GM20000 (cell line): ENCODE measurements at places on chromosomes 4 and X.

- no peak for DNase-seq
These were observed 10.4 kb downstream of the AFF1 start for GRCh38 chr4:86944964-86945781.

DNA sequence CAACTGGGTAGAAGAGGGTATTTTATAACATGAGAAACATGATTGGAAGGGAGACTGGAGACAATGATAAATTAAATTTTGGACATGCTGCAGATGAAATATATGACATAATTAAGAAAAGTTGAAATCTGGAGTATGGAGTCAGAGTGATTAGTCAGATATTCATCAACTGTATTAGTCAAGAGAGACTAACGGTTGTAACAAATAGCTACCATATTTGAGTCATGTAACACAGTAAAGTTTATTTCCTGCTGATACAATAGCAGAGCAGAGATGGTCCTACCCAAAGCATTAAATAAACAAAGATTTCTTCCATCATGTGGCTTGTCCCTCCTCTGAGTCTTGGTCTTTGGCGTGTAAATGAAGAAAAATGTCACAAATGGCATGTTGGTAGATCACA, 321.3 kb downstream of the GALNTL6 start:
- no peak for DNase-seq

DNA sequence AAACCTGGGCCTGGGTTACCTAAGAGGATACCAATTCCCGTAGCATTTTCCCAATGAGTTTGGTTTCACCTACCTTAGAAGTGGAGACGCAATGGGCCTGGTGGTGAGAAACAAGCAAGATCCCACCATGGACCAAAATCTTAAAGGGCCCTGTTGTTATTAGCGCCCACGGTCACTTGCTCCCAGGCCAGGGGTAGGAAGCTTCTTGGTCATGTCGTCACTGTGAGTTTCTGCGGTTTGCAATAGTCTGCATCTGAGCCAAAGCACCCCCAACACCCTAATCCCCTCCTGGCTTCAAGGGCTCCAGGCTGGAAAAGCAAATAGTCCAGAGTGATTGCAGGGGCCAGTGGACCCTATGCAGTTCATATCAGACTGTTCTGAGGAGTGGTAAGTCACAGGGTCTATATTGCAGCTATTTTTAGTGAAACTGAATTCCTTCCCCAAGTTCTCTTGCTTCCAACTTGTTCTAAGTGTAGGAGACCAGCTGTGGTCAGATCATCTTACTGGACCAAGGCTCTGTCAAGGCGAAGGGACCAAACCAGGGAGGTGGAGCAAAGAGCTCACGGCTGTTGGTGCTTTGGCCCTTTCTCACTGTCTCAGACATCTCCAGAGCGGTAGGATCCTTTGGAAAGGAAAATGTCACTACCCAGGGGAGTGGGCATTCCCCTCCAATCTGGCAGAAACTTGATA, 307.9 kb upstream of the F9 start:
- no peak for DNase-seq

- no peak for DNase-seq
These were observed 26.2 kb upstream of the FHDC1 start for GRCh38 chr4:152909901-152910300.

- peak; percentile 73 for DNase-seq
These were observed 50.1 kb downstream of the RASGEF1B start for GRCh38 chr4:81421346-81422218.

DNA sequence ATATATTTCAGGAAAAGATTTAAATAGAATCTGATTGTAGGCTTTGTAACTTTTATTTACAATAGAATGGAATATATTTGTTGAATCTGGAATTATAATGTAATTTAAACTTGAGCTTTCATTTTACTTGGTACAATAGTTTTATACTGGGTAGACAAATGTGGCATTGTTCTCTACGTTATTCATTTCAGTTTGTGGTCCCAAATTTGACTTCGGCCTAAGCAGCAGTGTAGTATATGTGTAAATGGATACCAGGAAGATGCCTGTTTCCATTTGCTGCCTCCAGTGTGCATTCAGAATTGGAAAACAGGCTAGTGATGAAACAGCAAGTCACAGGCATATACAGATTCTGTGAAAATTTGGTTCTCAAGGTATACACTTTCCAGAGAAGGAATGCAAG, 77.8 kb downstream of the CLDN22 start:
- DNase-seq = no peak

- no peak for DNase-seq
These were observed 28.1 kb upstream of the HPSE start for GRCh38 chr4:83362492-83363329.

DNA sequence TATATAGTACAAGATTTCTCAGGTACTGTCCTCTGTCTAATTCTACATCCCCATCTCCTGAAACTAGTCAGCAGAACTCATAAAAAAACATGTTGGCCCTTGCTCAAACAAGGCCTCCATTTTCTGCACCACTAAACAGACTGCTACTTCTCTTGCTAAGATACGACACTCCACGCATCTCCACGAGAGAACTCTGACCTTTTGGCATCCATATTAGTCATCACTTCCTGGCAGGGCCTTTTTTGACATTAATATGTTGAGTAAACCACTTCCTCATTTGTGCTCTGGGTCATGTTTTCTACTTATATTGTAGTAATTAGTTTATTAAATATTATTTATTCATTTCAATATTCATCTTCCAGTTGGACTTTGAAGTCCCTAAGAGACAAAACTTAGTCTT, 65.6 kb downstream of the DCAF8L1 start:
- DNase-seq = peak; percentile 1

DNA sequence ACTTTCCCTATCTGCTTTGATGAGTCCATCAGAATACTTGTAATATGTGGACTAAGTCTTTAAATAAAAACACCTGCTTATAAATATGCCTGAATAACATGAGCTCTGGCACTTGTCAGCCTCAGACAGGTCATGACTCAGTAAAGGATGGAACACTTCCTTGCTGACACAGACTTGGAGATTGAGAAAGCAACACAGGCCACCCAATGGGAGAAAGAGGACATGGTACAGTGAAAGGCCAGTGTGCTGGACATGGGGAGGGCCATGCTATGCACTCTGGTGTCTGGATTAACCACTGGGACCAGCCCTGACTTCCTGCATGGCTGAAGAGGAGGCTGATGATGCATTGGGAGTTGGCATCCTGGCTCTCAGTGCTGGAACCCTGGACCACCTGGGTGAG, 149.5 kb downstream of the DHRSX start:
- no peak for DNase-seq

DNA sequence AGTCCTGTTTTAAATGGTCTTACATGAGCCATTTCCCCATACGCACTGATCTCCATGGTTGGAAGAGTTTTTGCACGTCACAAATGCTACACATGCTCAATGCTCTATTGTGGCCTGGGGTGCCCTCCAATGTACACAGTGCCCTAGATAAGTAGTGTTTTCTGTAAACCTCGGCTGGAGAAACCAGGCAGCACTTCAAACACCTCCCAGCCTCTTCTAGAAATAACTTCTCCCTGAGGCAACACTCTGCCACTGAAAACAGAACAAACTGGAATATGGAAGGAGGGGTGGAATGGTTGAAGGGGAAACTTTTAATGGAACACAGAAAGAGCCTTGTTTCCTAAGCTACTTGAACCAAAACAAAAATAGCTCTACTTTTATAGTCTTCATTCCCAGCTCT, 123.9 kb upstream of the CBR4 start:
- no peak for DNase-seq

DNA sequence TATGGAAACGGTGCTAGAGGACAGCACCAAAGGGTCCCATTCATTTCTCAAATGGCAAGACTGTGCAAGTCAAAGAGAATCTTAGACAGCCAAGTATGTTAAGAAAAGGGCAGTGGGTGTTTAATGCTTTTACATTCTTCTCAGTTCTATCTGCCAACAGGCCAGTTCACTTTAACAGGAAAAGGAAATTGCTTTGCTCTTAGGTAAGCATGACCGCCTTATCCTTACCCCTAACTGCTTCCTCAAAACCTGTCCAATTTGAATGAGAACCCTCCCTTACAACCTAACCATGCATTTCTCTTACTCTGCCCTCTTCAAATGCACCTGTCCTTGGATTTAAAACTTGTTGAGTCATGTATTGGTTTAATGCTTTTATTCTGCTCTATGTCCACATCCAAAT, 44.5 kb upstream of the BLTP1 start:
- no peak for DNase-seq

GRCh38 chr4:173485164-173485563, 44.9 kb downstream of the HAND2 start:
- no peak for DNase-seq

- DNase-seq = no peak
These were observed 1.2 kb downstream of the SLC10A3 start for GRCh38 chrX:154489182-154489581.

- DNase-seq = no peak
These were observed 49.5 kb upstream of the ATP6AP2 start for GRCh38 chrX:40531056-40531826.

- DNase-seq = no peak
These were observed 26.3 kb upstream of the RASGEF1B start for GRCh38 chr4:81498046-81498445.

- no peak for DNase-seq
These were observed 229.4 kb upstream of the GATB start for GRCh38 chr4:151990201-151990600.

DNA sequence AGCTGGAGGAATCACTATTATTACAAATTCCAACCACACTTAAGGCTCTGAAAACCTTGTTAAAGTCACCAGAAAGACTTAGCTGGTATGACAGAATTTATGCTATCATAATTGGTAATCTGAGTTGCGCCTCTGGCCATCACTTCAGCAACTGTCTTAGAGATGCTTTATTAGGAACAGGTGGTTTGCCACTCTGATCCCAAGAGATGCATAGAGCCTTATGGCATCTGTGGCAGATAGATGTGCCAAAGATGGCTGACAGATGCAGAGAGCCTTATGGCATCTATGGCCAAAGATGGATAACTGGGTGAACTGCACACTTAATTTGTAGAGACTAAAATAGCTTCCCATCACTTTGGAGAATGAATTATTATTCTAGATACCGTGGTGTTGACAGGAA, 32.3 kb upstream of the PLAC8 start:
- no peak for DNase-seq

DNA sequence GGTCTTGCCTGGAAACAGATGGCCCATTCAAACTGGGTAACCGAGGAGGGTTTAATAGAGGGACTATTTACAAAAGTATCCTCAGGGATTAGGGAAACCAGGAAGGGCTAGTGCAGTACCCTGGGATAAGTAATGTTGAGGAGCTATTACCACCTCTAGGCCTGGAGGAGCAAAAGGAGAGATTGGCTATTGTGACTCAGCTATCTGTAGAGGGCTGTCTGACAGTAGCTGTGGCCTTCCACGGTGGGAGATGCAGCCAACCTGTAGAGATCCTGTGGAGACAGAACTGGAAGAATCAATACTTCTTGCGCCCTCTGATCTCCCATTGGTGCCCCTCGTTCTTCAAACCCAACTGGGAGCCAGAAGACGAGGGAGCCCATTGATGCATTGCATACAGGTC, 34.1 kb upstream of the RPS6KA3 start:
- no peak for DNase-seq

DNA sequence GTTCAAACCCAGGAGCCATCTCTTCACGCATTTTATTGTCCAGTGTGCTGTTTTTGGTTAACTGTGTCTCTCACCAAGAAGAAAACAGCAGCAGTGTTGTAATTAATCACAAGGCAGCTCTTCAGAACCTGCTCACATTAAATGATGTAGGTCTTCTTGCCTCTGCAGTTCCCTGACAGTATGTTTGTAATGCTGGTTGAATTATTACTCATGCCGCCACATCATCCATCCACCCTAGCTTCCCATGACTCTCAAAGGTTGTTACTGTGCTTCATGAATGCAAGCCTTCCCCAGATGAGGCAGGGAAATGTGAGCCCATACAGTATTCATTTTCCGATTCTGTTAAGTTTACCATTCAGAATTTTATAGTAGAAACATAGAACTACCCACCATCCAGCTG, 17.4 kb downstream of the TLR10 start:
- DNase-seq = no peak

GRCh38 chrX:40878766-40879165, 143.4 kb upstream of the MED14 start:
- no peak for DNase-seq

- DNase-seq = no peak
These were observed 327.0 kb upstream of the CTSO start for GRCh38 chr4:156280686-156281085.

- no peak for DNase-seq
These were observed 3.9 kb downstream of the TFDP3 start for GRCh38 chrX:133214301-133214700.

GRCh38 chrX:54930291-54931049, 9.8 kb downstream of the TRO start:
- DNase-seq = no peak

DNA sequence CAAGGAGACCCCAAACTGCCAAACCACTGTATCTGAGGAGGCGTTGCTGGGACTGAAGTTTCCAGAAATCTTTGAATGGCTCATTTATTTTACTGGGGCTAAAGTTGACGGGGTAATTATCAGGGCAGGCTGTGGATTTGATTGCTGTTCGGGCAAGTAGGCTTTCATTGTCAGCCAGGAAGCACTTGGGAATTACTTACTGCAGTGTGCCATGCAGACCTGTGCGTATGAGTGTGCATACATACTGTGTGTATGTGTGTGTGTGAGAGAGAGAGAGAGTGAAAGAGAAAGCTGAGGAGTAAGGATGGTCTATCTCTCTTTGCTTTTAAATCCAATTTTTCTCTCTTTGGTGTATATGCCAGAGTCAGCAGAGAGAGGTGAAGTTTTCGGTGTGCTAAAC, 122.7 kb downstream of the NPNT start:
- DNase-seq = no peak

DNA sequence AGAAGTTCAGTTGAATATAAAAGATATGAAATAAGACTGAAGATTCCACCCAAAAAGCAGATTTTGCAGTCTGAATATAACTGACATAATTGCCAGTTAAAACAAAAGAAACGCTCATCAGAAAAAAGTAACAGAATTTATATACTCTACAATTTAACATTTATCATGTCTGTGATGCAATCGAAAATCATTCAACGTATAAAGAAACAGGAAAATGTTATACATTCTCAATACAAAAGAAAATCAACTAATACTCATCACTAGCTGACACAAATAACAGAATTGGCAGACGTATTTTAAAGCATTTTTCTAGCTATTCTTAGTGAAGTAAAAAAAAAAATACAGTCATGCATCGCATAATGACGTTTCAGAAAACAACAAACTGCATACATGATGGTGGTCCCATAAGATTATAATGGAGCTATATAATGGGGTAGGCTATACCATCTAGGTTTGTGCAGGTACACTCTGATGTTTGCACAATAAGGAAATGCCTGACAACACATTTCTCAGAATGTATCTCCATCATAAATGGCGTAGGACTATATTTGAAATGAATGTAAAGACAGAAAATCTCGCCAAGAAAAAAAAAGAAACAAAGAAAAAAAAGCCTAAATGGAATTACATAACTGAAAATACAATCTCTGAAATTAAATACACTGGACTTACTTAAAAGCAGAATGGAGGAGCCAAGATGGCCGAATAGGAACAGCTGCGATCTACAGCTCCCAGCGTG, 34.3 kb downstream of the OR13H1 start:
- no peak for DNase-seq

GRCh38 chrX:68675571-68675970, 28.1 kb downstream of the STARD8 start:
- DNase-seq = no peak
